ENCODE measurements at places on chromosomes 4 and X. TPM values are rescaled to one million over a fixed set of nuclear protein-coding genes. Genes with fewer than 3 reads are reported as not detected.

Gene PAK3
- total RNA-seq, result 0.85 TPM

Gene AFM
- total RNA-seq, result not detected

Gene F8
- total RNA-seq, result 41.2 TPM

Gene TXLNG
- 6.2 TPM for total RNA-seq

Gene RASL11B
- 10.9 TPM for total RNA-seq

Measured in right atrium auricular region (tissue), 2 donors.